ENCODE measurements at places on chromosomes 7 and 10.

GRCh38 chr7:7688310-7688709, 30.1 kb downstream of the RPA3 start:
- no peak for DNase-seq

DNA sequence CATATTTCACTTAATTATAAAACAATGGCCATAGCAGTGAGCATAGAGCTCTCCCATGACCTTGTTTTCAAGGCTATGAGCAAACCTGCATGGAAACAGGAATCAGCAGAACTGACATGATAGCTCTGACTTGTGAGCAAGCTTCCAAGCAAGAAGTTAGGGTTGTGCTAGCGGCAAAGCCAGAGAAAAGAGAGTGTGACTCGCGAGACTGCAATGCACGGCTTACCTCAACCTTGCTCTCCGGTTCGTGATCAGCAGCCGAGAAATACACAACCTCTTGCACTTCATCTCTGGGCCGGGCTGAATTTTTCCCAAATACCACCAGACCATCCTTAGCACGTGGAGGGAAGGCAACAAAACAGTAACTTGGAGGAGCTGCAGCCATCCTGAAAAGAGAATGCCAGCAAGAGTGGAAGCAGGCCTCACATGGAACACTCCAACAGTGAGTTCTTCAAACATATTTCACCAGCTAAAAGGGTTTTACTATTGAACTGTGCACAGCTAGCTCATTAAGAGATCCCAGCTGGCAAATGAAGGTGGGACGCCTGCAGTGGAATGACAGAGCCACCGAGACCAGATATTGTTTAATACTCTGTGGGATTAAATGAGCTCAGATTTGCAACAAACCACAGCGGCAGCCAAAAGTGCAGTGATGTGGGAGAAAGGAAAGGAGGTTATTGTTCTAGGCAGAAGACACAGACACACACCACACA, 20.8 kb downstream of the SCRN1 start:
- no peak for DNase-seq

DNA sequence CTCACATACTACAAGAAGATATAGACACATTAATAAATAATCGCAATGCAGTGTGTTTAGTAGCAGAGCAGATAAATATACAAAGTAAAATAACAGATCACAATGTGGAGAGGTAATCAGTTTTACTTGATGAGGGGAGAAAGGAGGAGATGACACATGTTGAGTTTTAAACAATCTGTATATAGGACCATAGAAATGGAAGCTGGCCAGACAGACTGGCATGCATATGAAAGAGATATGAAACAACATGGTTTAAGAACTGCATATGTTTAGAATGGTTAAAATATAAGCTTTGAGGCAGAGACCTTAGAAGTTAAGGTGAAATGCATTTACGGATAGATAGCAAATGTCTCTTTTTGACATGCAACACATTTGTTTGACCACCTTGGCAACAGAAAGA, 19.8 kb upstream of the CCDC7 start:
- DNase-seq = no peak

GRCh38 chr7:85464042-85464651, 277.3 kb upstream of the SEMA3D start:
- no peak for DNase-seq

GRCh38 chr7:66970310-66970709, 25.1 kb downstream of the SBDS start:
- DNase-seq = no peak

GRCh38 chr10:12705943-12706342, 295.6 kb downstream of the CCDC3 start:
- DNase-seq = no peak

DNA sequence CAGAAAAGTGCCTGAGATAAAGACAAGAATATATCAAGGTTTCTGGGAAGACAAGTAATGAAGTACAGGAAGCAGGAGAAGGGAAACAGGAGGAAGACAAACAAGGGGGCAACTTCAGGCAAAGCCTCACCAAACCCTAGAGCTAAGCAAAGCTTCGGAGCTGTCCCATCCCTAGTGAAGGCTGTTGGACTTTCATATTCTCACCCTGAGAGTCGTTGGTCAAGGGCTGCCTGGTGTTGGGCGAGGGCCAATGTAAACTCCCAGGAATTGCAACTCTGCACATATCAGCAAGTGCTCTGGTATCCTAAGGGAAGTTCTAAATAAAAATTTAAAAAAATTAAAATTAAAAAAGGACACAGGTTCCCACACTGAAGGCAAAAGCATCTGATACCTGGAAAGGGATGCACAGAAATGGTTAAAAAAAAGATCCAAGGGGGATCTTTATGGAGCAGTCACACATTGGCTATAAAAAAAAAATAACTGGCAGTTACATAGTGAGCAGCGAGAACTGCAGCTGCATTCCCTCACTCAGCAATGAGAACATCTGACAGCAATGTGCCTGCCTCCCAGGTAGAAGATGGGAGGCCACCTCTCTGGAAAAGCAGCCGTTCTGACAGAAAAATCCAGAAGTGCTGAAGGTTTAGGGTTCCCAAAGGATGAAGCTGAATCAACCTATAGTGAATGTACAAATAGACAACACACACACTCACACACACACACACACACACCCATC, 304.7 kb downstream of the WDR11 start:
- DNase-seq = no peak

DNA sequence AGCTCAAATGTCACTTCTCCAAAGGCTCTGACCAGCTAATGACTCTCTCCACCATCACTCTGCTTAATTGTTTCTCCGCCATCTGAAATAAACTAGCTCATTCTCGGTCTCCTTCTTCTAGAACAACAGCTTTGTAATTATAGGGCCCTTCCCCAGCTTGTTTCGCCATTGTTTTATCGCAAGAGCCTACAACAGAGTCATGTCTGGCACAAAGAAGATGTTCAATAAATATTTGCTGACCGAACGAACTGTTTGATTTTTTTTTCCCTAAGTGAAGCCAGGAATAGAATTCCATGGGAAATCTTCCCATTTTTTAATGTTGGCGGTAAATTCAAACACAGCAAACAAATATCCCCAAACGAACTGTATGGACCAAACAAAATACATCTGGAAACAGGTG, 63.8 kb upstream of the NMT2 start:
- DNase-seq = no peak

DNA sequence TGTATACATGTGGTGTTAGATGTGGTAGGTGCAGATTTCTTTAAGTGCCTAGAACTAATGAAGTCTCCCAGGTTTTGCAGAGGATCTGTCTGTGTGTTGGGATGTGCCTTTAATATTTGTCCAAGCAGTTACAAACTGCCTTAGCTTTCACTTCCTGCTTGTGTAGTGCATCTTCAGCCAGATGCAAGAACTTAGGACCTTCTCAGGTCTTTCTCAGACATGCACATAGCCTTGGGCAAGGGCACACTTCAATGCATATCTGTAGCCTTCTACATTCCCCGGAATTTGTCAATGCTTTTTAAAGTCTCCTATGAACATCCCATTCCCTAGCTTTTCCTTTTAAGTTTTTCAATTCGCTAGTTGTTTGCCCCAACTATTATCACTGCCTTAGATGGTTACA, 47.2 kb upstream of the SLC39A12 start:
- no peak for DNase-seq

DNA sequence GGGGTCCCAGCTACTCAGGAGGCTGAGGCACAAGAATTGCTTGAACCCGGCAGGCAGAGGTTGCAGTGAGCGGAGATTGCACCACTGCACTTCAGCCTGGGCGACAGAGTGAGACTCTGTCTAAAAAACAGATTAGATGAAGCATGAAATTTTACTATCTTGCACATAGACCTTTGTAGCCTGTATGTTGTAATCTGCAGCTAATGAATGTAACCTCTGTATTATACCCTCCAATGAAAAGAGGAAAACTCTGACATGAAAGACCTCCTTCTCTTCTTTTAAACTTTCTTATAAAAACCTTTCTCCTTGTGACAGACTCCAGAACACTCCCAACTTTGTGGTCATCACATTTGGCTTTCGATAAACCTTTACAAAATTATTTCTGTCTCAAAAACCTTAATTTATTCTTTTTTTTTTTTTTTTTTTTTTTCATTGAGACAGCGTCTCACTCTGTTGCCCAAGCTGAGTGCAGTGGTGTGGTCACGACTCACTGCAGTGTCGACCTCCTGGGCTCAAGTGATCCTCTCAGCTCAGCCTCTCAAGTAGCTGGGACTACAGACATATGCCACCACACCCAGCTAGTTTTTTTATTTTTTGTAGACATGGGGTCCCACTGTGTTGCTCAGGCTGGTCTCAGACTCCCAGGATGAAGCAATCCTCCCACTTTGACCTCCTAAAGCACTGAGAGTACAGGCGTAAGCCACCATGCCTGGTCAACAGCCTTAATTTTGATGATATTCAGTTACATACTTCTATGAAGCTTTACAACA, 97.4 kb downstream of the SVOPL start:
- DNase-seq = no peak

DNA sequence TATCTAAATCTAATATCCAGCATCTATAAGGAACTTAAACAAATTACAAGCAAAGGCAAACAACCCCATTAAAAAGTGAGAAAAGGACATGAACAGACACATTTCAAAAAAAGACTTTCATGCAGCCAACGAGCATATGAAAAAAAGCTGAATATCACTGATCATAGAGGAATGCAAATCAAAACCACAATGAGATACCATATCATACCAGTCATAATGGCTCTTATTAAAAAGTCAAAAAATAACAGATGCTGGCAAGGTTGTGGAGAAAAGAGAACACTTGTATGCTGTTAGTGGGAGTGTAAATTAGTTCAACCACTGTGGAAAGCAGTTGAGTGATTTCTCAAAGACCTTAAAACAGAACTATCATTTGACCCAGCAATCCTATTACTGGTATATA, 334.4 kb upstream of the CACNA2D1 start:
- DNase-seq = no peak

- DNase-seq = no peak
Observed at GRCh38 chr10:87558333-87558732, 53.6 kb downstream of the MINPP1 start.

GRCh38 chr7:131945313-131945911, 389.0 kb upstream of the PODXL start:
- no peak for DNase-seq

- no peak for DNase-seq
Observed at GRCh38 chr7:141704741-141705140, 2.8 kb upstream of the DENND11 start.

- DNase-seq = no peak
Observed at GRCh38 chr10:68647672-68648341, 73.2 kb upstream of the CCAR1 start.

DNA sequence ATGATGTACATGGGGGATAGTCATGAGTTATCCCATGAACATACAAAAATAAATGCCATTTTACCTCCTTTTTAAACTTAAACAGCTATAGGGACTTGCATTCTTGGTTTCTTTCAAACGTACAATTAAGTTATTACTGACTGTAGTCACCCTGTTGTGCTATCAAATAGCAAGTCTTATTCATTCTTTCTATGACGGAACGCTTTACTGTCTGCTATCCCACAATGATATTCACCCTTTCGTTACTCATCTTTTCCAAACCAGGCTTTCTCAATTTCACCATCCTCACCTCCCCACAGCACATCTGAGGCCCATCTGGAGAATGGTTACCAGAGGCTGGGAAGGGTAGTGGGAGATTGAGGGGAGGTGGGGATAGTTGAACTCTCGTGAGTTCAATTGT, 218.8 kb downstream of the PHF14 start:
- no peak for DNase-seq

DNA sequence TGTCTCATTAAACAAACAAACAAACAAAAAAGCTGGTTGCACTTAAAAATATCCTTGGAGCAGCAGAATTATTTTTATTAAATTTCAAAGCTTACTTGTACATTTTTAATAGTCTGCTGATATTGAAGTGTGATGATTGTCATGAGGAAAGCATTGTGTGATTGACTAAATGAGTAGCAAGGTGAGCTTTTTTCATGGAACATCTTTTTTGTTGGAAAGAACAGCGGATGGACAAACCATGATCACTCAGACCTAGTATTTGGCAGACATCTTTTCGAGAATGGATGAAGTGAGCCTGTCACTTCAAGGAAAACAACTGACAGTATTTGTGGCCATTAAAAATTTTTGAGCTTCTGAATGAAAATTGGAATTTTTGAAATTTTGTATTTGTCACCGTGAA, 5.7 kb upstream of the CALML3 start:
- no peak for DNase-seq

GRCh38 chr7:42219447-42219846, 17.6 kb downstream of the GLI3 start:
- DNase-seq = no peak

- no peak for DNase-seq
Observed at GRCh38 chr10:46542567-46543465, 13.6 kb downstream of the GPRIN2 start.

DNA sequence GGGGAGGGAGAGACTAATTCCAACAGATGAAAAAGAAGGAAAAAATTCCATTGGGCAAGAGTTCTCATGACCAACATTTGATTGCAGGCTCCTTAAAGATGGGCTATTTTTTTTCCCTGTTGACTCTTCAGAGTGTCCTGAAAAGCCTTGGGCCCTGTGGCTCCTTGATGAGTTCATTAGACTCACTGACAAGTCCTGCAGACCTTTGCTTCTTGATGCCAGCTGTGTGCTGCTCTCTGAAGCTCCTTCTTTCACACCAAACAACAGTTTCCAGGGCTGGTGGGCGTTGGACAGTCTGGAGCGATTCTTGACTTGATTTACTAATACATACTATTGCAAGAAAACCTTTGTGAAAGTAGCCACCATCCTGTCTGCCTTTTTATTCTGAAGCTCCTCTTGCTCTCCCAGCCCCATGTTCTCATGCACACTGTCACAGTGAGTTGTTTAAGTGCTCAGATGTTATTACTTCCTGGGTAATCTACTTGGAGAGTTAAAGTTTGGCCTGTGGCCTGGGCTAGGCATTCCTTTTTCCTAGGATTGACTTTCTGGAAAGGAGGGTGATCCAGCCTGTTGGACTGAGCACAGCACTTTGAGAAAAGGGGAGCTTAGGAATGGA, 250.3 kb downstream of the PTEN start:
- DNase-seq = no peak

GRCh38 chr10:27345455-27345920, 104.9 kb upstream of the ACBD5 start:
- DNase-seq = no peak

- peak; percentile 99 for DNase-seq
Observed at GRCh38 chr7:100586266-100587025, at the start of gene FBXO24. Gene FBXO24 (plus strand): TSS chr7:100586328. CDS start chr7:100586626, 298 bp downstream.

DNA sequence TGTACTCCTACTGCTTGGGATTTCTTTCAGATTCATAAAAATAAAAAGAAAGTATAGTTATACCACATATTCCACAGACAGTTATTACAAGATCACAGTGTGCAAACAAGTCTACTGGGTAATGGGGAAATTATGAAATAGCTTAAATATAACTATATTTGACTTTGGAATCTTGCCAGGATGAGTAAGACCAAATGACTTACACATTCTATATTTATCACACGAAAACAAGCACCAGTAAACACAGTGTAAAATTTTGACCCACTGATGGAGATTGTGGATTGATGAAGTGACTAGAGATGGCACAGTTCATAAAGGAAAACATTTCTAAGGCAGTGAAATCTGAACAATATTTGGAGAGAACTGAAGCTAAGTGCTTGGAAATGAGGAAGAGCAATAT, 339.7 kb downstream of the THSD7A start:
- DNase-seq = no peak

GRCh38 chr7:28779954-28780353, 178.2 kb downstream of the TRIL start:
- no peak for DNase-seq

GRCh38 chr7:41656366-41656765, 46.5 kb downstream of the INHBA start:
- no peak for DNase-seq

Data from activated CD8-positive, alpha-beta memory T cell treated with anti-CD3 and anti-CD28 coated beads for 4 hours (primary cell).